ENCODE measurements at places on chromosomes 3 and 15.

DNA sequence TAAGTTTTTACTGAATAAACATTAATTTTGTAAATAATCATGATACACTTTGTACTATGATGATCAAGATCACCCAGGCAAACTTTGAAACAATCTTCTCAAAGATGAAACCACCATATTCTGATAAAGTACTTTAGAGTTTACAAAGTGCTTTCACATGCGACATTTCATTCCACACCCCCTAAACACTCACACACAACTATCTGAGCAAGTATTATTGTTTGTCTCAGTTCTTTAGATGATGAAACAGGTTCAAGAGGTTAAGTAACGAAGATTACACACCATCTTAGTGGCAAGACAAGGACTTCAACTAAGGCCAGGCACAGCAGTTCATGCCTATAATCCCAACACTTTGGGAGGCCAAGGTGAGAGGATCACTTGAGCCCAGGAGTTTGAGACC lies 37.6 kb downstream of the ZNF148 start:
- no peak for DNase-seq

DNA sequence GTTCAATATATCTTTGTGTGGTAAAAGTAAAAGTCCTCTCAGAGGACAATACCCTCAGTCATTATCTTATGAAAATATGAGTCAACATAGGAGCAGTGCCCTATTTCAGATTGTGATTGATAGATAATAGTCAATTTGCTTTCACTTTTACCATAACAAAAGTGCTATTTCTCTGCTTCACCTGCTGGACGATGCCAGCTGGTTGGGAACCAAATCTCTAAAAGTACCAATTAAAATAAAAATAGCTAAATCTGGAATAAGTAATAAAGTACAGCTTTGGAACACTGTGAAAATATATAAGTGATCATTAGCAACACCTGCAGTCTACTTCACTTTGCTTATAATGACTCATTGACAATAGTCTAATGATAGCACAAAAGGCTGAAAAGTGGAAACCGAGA lies 390.3 kb upstream of the AGTR1 start:
- no peak for DNase-seq

GRCh38 chr15:70329179-70329578 lies 231.5 kb upstream of the TLE3 start:
- no peak for DNase-seq

DNA sequence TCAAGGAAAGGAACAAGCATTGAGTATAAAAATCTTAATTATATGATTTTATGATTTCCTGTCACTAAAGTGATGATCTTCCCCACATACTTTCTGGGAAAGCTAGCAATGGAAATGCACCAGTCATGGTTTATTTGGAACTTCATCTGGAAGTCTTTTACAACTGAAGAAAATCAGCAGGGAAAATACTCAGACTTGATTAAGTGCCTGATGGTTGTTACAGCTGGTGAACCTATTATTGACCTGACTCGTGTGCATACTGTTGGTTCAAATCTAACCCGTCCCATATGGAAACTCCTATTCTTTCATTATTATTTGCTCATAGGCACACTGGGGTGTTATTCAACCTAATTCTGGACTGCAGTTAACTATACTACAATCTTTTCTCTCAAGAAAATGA lies 701.8 kb upstream of the CCDC54 start:
- no peak for DNase-seq

GRCh38 chr3:149806171-149806778 lies 6.7 kb upstream of the RNF13 start:
- no peak for DNase-seq

Data from activated CD8-positive, alpha-beta memory T cell treated with anti-CD3 and anti-CD28 coated beads, Interleukin-2, amount 10 ng/mL, durations not matched to agents 7 days and 5 days (primary cell).